ENCODE measurements at places on chromosomes 7 and 10.

DNA sequence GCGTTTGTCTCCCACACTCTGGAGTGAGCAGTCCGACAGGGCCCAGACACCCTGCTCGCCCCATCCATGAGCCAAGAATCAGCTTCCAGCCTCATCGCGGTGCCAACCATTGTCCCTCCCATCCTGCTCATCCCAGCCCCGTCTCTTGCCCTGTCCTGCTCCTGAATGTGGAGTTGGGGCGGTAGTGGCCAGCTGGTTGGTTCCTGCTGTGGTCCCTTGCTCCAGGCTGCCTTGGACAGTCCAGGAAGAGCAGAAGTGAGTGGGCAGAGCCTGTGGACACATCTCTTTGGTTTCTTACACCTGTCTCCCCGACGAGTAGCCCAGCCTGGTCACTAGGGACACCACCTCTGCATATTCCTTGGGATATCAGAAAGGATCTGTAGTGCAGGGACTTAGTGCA, 63.9 kb downstream of the CDH23 start:
- DNase-seq: no peak

DNA sequence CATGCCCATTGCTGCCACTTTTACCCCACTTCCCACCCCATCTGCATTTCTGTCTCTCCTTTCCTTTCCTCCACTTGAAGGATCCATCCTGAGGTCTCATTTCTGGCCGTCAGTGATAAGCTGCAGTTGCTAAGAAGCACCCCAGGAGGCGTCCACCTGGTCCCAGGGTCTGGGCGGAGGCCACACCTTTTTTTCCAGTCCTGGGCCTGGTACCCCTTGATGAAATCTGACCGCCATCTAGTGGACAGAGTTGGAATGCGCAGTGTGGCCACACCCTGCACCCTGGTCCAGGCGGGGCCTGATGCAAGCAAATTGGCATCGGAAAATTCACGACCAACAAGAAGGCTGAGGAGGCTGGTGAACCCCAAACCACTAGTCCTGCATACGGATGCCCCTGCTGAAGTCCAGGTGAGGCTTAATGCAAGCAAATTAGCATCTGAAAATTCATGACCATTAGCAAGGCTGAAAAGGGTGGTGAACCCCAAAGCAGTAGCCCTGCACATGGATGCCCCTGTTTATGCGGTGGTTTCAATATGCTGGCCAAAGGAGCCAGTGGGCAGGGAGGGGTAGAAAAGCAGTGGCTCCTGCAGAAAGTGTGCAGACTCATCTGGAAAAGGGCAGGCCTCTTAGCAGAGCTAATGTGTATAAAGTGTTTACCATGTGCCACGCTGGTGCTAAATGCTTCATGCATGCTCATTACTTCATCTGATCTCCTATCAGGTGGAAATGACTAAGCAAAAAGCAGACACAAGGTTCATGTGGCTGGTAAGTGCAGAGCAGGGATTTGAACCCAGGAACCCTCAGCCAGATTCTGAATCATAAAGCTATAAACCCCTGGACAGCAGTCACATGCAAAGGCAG, 43.2 kb downstream of the GPAM start:
- peak; percentile 43 for DNase-seq

- no peak for DNase-seq
Measured at GRCh38 chr7:110448918-110449317, 642.0 kb upstream of the LRRN3 start.

GRCh38 chr7:21146642-21147423, 281.1 kb upstream of the SP4 start:
- no peak for DNase-seq

DNA sequence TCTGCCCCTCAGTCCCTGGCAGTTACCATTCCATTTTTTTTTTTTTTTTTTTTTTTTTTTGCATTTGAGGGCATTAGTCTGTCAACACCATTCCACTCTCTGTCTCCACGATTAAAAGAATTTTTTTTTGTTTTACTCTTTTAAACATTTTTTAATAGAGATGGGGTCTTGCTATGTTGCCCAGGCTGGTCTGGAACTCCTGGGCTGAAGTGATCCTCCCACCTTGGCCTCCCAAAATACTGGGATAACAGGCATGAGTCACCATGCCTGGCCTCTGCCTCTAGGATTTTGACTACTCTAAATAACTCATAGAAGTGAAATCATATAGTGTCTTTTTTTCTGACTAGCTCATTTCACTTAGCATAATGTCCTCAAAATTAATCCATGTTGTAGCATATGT, 16.5 kb upstream of the CLDN3 start:
- DNase-seq: no peak

- no peak for DNase-seq
Measured at GRCh38 chr10:74934100-74934812, 107.9 kb downstream of the KAT6B start.

DNA sequence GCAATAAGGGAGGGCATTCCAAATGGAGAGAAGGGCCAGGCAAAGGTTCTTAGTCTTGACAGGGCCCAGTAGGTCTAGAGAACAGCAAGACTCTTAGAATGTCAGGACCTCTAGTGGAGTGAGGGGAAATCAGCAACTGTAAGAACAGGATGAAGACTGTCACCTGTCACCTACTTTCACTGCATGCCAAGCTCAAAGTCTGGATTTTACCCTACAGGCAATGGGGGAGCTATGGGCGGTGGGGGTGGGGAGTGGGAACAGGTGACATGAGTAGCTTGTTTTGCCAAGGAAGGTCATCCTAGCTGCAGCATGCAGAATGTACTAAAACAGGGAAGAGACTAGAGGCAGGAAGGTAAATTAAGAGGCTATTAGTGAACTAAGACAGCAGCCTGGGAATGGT, 18.3 kb downstream of the GOT1 start:
- DNase-seq: no peak

- no peak for DNase-seq
Measured at GRCh38 chr7:157177983-157178381, 39.3 kb downstream of the UBE3C start.

DNA sequence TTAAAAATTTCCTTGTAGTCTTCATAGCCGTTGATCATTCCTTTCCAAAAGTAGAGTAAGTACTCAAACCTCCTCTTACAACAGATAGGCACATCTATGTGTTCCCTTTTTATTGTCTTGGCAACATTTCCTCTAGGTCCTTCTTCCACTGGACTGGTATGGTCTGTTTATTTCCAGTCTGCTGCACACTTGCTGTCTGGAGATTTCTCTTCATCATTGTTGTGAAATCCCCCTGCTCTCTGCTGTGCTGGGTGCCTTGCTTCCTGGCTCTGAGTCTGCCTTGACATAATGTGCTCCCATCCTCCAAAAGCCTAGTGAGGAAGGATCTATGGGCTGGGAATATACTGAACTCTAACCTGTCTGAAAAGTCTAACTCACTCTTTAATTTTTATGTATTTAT, 545.3 kb upstream of the VSTM2A start:
- no peak for DNase-seq

DNA sequence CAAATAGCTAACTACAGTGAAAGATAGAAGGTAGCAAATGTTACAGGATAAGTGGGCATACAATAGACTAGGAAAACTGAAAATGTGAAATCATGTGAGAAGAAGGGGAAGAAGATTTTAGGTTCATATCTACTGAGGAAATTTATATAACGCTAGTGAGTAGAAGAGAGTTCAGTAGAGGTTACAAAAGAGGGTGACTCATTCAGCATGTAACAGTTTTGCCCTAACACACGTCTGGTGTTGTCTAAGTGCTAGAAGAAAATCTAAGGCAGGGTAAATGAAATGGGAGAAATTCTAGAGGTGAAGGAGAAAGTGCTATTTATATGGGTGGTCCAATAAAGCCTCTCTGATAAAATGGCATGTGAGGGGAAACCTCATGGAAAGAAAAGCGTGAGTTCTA, 731.4 kb upstream of the POT1 start:
- DNase-seq: no peak

GRCh38 chr7:133980804-133981203, 146.3 kb upstream of the LRGUK start:
- no peak for DNase-seq

- no peak for DNase-seq
Measured at GRCh38 chr10:123841560-123841959, 50.0 kb downstream of the CPXM2 start.

- DNase-seq: peak; percentile 57
Measured at GRCh38 chr10:28503114-28503513, 29.8 kb upstream of the WAC start.

- no peak for DNase-seq
Measured at GRCh38 chr10:101839416-101840063, 4.1 kb downstream of the KCNIP2 start.

GRCh38 chr7:135922263-135922662, 54.9 kb downstream of the MTPN start:
- DNase-seq: no peak

DNA sequence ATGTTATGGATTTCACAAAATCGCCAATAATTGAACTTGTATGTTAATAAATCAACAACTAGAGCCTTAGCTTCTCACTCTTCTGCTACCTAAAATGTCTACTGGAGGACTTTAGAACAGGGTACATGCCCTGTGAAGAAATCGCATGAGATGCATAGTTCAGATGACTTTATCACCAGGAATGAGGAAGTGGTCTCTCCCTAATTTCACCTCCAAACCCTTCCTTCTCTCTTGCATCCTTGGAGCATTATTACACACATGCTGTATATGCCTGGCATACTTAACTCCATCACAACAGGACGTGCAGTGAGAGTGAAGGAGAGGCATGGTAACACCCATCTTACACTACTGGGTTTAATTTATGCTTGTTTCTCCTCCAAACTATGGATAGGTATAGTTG, 27.8 kb downstream of the RHEB start:
- DNase-seq: no peak

- DNase-seq: no peak
Measured at GRCh38 chr7:111780527-111780926, 218.2 kb upstream of the IMMP2L start.

GRCh38 chr10:98466861-98467505, 20.2 kb upstream of the HPS1 start:
- DNase-seq: no peak

GRCh38 chr10:101280511-101280910, 51.2 kb upstream of the LBX1 start:
- DNase-seq: no peak

DNA sequence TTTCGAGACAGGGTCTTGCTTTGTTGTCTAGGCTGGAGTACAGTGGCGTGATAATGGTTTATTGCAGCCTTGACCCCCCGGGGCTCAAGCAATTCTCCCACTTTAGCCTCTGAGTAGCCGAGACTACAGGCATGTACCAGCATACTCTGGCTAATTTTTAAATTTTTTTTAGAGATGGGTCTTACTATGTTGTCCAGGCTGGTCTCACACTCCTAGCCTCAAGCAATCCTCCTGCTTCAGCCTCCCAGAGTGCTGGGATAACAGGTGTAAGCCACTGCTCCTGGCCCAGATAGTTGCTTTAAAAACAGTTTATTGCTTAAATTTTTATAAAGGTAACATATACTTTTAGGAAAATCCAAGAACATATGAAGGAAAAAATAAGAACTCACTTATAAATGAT, 26.3 kb downstream of the NEURL1 start:
- DNase-seq: no peak

Data from NCI-H774 (cell line).